ENCODE measurements at places on chromosomes 13 and 19.

DNA sequence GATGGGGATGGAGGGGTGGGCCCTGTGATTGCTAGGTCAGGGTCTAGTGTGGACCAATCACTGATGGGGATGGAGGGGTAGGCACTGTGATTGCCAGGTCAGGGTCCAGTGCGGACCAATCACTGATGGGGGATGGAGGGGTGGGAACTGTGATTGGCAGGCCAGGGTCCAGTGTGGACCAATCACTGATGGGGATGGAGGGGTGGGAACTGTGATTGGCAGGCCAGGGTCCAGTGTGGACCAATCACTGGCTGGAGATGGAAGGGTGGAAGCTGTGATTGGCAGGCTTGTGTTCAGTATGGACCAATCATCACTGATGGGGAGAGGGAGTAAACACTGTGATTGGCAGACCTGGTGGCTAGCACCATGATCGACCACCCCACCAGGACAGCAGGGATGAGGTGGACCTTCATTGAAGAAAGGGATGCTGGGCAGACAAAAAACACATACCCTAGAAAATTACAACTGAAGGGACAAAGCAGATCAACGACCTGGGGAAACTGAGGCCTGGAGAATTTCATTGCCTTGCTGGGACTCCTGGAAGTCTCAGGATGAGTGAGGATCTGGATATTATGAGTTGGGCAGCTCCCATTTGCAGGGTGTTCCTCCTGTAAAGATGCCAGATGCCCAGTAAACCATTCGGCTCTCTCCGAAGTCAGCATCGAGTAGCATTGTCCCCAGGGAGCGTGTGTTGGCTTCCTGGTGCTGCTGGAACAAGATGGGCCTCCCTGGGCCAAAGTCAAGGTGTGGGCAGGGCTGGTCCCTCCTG, 15.5 kb downstream of the TMPRSS9 start:
- DNase-seq = no peak

DNA sequence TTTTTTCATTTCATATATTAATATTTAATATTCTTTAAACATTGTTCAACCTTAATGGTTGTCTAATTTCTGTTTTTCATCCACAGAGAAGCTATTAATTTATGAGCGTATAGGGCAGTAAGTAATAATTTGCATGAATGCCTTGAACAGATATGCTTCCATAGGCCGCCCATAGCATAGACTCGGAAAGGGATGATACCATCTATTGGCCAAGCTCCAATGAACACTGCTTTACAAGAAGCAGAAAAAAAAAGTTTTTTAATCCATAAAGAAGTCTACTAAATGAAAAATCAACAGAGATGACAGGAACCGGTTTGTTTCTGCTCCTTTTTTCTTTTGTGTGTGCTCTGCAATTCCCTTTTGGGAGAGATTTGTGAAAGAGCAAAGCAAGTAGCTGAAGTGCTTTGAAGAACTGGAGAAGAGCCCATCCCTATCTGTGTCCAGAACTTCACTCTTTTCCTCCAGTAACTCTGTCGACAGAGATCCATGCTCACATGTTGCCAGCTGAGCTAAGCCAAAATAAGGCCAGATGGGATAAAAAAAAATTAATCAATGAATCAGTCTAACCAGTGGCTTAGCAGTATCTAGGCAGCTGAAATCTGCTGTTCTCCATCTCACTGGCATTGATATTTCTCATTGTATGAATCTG, 215.9 kb upstream of the SOX21 start:
- no peak for DNase-seq

DNA sequence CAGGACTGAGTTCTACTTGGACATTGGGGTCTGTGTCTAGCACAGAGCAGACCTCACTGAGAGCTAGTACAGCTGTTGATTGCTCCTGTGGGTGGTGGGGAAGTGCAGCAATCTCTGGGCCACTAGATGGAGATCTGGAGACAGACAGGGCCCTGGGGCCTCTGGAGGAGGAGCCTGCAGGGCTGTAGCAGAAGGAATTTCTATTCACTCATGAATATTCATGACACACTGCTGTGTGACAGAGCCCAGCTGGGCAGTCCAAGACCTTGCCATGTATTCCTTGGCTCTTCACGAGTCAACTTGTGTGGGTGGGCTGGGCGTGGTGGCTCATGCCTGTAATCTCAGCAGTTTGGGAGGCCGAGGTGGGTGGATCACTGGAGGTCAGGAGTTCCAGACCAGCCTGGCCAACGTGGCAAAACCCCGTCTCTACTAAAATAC, 37.5 kb downstream of the SUGP2 start:
- DNase-seq = no peak

GRCh38 chr13:80374444-80374843, 33.5 kb upstream of the SPRY2 start:
- no peak for DNase-seq

- DNase-seq = no peak
Measured at GRCh38 chr19:37990362-37990761, 83.4 kb downstream of the SIPA1L3 start.

GRCh38 chr19:49690079-49690655, 749 bp upstream of the CPT1C start:
- DNase-seq = no peak

- no peak for DNase-seq
Measured at GRCh38 chr19:35861640-35862160, 5.0 kb downstream of the KIRREL2 start.

DNA sequence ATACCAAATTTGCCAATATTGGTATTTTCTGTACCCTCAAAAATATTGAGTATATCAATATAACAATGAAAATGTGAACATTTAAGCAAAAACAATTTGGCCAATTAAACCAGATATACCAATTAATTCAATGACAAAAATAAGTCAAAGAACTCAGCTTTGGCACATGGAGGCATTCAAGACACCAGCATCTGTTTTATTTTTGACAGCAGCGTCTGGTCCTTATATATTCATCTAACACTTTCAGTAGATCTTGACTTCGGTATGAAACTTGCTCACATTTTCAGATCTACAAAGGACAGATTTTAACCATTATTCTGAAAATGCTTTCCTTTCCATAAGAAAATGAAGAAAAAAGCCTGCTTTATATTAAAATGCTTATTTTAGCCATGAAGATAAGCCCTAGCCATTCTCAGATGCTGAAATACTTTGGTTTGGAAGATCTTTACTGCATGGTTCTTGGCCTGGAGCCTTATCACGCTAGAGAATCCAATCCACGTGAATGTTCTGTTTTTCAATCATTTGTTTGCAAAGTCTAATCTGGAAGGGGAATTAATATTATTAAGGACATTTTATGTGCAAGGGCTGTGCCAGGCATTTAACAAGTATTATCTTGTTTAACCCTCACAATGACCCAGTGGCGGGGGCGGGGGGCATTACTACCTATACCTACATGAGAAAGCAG, 132.2 kb downstream of the DLEU7 start:
- no peak for DNase-seq

GRCh38 chr13:77820431-77821149, 98.0 kb downstream of the EDNRB start:
- DNase-seq = no peak

DNA sequence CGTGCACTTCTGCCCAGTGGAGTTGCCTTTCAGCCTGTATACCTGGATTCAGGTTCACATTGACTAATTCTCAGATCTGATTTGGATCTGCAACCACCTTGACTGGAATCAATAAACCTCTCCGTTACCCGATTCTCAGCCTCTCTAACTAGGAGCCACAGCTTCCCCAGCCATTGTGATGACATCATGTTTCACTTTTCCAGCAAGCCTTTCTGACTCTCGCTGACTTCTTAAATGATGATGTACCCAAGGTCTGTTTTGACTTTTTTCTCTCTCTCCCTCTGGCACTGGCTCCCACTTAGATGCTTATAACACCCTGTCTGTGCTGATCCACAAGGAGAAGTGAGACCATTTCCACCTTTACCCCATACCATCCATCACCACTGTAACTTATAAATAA, 13.5 kb upstream of the FAM124A start:
- DNase-seq = no peak

DNA sequence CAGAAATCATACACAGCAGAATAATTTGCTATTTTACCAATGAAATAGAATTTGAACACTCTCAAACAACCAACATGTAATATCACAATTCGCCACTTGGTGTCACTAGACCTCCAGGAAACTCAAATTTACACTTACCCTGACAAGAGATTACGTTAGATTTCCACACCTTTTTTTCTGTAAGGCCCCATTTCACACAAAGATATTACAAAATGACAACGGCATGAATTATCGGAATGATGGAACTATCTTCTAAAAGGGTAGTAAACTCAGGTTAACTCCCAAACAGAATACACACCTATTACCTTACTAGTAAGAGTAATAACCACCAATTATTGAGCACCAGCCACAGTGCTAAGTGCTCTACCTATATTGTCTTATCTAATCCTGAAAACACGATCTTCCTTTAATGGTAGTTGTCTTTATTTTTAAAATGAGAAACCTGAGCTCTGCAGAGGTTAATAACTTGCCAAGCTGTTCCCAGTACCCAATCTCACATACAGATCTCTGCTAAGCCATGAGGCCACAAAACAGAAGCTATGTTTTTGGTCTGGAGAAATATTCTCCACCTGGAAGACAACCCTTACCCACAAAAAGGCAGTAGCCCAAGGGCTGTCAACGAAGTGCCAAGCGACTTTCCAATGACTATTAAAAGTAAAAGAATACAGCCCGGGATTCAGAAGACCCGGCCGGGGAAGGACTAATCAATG, 152.4 kb downstream of the DCLK1 start:
- DNase-seq = no peak

GRCh38 chr19:11286312-11286974, 9.5 kb upstream of the TSPAN16 start:
- DNase-seq = no peak

GRCh38 chr19:1066251-1066747, 668 bp upstream of the ARHGAP45 start:
- no peak for DNase-seq

DNA sequence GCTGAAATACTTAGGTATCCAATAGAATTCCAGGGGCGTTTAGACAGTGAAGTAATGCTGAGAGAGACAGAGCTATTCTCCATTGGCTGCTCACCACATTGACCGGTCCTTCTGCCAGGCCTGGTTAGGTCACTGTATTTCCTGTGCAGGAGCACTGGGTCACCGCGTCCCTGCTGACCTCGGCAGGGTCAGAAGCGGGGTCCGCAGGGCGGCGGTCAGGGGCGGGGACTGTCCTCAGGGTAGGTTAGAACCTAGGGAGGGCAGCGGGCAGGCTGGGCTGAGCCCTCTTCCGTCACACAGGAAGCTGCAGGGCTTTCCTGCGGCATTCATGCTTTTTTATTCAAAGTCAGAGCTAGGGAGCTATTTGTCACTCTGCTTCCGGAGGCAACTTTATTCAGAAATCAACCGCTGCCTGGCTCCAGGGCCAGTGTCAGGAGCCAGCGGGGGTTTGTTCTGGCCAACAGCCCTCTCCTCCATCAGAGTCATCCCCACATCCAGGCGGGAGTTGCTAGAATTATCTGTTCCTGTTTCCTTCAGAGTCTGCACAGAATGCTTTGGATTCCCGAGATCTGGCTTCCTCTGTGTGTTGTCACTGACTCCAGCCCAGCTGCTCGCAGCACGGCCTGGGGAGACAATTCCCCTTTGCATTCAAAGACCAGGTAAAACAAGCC, 81.2 kb upstream of the WASF3 start:
- no peak for DNase-seq

GRCh38 chr13:107170270-107170931, 602.5 kb upstream of the ARGLU1 start:
- DNase-seq = no peak

GRCh38 chr19:5818594-5818993, 13.7 kb downstream of the NRTN start:
- DNase-seq = no peak

- peak; percentile 74 for DNase-seq
Measured at GRCh38 chr19:45404557-45405434, at the start of gene PPP1R13L. Gene PPP1R13L (minus strand): TSS chr19:45405069. CDS start chr19:45398318, 6,751 bp downstream.

DNA sequence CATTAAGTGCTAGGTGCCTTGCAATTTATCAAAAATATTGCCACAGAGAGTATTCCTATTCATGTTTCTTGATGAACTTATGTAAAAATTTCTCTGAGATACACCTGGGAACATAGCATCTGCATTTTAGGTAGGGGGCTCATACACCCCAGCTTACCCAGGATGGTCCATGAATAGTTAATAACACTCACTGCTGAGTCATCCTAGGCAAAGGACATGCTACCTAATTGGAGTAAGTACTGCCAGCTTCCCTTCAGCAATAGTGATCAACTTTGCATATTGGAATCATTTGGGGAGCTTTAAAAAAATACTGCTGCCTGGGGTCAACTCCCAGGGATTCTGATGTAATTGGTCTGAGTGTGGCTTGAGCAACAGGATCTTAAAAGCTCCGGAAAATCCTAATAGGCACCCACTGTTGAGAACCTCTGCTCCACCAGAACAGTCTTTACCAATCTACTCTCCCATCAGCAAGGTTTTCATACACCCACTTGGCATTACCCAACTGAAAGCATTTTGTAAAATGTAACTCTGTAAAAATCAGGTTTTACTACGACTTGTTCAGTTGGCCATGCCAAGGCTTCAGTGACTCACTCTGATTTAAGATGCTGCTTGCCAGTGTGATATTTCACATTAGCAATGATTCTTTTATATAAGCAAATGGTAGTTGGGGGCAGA, 67.2 kb upstream of the FNDC3A start:
- no peak for DNase-seq

DNA sequence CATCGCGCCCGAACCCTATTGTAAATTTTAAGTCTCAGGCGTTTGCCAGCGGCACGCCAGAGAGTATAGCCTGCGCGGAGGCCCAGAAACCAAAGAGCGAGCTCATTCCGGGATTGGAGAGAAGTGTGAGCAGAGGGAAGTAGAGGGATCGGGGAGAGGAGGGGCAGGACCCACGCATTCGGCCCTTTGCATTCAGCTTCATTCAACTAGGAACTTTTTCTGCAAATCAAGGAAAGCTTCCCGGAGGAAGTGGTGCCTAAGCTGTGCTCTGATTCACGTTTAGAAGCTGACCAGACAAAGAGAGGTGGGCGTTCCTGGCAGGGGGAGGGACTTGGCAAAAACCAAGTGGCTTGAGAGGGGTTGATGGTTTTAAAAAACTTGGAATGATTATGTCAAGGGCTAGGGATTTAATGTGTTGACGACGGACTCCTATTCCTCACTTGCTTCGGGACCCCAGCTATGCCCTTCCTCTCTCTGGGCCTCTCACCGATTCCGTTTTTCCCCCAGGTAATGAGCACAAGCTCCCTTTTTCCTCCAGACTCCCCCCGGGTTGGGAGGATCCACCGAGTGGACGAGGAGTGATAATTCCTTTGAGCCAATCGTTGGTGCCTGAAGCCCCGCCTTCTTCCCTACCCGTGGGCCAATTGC, 811 bp upstream of the PRMT1 start:
- no peak for DNase-seq

GRCh38 chr13:97437729-97438128, 3.8 kb downstream of the RAP2A start:
- DNase-seq = no peak

- no peak for DNase-seq
Measured at GRCh38 chr13:71851498-71852409, 15.2 kb downstream of the DACH1 start.

- DNase-seq = no peak
Measured at GRCh38 chr13:37701972-37702371, 103.4 kb upstream of the POSTN start.

- peak; percentile 65 for DNase-seq
Measured at GRCh38 chr19:8578642-8579265, 1.5 kb upstream of the MYO1F start.
